LoVo (cell line): ENCODE measurements at places on chromosomes 13 and 19.

DNA sequence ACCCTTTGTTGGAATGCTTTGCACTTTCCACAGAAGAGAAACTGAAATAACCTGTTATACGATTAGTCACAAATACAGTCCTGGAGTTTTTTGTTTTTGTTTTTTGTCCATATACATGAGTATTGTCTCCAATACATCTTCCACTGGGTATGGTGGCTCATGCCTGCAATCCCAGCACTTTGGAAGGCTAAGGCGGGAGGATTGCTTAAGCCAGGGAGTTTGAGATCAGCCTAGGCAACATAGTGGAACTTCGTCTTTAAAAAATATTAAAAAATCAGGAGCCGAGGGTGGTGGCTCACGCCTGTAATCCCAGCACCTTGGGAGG lies 25.0 kb downstream of the AP2S1 start:
- DNase-seq, result no peak

- no peak for DNase-seq
These were observed 67.3 kb downstream of the KLF12 start for GRCh38 chr13:74066937-74067336.

DNA sequence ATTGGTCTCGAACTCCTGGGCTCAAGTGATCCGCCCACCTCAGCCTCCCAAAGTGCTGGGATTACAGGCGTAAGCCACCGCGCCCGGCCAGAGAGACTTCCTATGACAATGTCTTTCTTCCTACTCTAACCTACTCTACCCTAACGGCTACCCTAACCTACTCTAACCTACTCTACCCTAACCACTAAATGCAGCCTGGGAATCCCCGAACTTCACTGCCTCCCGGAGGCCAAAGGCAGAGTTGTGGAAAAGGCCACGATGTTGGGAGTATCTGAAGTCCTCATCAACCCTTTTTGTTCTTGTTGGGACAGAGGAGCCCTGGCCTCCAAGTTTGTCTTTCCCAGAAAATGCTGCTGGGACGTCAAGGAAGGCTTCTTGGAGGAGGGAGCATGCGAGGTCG lies 967 bp upstream of the NR2C2AP start:
- no peak for DNase-seq

- DNase-seq, result no peak
These were observed 28.0 kb downstream of the TSSK6 start for GRCh38 chr19:19487077-19487949.

DNA sequence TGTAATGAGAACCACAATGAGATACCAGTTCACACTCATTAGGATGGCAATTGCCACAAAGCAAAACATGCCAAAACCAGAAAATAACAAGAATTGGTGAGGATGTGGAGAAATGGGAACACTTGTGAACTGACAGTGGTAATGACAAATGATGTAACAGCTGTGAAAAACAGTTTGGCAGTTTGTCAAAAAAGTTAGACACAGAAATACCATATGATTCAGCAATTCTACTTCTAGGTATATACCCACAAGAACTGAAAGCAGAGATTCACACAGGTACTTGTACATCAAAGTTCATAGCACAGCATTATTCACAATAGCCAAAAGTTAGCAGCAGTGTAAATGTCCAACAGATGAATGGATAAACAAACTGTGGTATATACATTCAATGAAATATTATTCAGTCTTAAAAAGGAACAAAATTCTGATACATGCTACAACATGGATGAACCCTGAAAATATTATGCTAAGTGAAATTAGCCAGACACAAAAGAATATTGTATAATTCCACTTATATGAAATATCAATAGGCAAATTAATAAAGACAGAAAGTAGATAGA lies 96.5 kb downstream of the UGGT2 start:
- DNase-seq, result peak; percentile 2

- no peak for DNase-seq
These were observed 41.5 kb downstream of the NFIC start for GRCh38 chr19:3407556-3408516.

- no peak for DNase-seq
These were observed 4.1 kb upstream of the C19orf53 start for GRCh38 chr19:13770013-13770635.

DNA sequence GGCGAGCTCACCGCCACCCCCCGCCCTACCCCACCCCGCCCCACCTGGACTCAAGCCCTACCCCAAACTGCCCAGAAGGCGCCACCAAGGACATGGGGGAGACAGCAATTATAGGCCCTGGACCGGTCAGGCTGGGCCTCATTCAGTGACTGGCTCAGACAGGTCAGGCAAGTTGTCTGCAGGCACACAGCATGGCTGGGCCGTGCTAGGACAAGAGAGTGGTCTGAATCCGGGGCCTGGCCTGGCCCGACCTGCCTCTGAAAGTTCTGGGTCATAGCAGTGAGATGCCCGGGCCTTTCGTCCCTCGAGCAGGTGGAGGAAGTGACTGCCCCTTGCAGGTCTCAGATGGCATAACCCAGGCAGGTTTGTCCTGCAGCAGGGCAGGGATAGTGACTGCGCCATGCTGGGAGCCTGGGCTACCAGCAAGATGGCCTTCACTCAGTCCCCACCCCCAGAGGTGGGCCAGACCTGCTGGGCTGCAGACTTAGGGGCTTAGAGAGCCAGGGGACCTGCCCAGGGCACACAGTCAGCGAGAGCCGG lies 21.0 kb downstream of the COMP start:
- DNase-seq, result no peak

GRCh38 chr19:1811942-1812425 lies at the start of gene ATP8B3:
ATP8B3 (minus strand) TSS chr19:1812276; CDS start chr19:1811736, 540 bp downstream.
- DNase-seq, result no peak

DNA sequence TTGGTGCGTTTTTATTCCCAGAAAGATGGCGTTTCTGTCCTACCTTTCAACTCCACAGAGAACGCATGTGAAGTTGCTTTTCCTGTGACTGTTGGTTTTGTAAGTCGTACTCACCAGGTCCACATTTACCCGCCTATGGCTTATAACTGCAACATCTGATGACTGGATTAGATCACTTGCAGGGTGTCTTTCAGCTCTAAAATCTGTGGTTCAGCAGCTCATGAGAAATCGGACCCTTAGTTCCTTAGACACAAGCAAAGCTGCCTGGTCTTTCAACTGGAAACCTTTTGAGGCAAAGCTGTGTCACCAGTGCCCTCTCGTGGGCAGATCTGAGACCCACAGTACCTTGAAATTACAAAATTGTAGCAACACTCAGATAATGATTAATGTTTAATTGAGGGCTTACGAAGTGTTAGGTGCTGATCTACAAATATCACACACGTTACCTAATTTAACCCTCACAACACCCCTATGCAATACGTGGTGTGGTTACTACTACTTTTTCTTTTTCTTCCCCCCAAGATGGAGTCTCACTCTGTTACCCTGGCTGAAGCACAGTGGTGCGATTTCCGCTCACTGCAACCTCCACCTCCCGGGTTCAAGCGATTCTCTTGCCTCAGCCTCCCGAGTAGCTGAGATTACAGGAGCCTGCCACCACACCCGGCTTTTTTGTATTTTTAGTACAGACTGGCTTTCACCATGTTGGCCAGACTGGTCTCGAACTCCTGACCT lies 65.4 kb downstream of the RUBCNL start:
- DNase-seq, result peak; percentile 38

- DNase-seq, result no peak
These were observed at the start of gene MTUS2 for GRCh38 chr13:28820099-28821051. MTUS2 (plus strand) TSS chr13:28820339.
